NCI-H1436 (cell line): ENCODE measurements at places on chromosomes 3 and 15.

- no peak for DNase-seq
Measured at GRCh38 chr15:101625184-101625583, 27.0 kb downstream of the TM2D3 start.

- DNase-seq, result no peak
Measured at GRCh38 chr3:149657926-149658743, at the start of gene WWTR1. TSS of gene WWTR1 (minus strand) at chr3:149658025. CDS start at chr3:149657306, 719 bp downstream.

- DNase-seq, result no peak
Measured at GRCh38 chr3:23944007-23944783, 891 bp upstream of the NR1D2 start.

DNA sequence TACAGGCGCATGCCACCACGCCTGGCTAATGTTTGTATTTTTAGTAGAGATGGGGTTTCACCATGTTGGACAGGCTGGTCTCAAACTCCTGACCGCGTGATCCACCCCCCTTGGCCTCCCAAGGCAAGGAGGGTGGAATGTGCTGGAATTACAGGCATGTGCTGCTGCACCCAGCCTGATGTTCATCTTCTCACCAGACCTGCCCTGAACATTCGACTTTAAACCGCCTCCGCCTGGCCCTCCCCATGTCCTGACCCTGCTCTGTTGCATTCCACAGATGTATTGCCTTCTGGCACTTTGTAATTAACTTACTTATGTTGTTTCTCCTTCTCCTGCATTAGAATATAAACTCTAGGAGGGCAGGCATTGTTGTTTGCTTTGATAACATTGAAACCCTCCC, 102.1 kb downstream of the LINGO1 start:
- no peak for DNase-seq

- DNase-seq, result no peak
Measured at GRCh38 chr3:107061466-107061865, 315.8 kb upstream of the CCDC54 start.

DNA sequence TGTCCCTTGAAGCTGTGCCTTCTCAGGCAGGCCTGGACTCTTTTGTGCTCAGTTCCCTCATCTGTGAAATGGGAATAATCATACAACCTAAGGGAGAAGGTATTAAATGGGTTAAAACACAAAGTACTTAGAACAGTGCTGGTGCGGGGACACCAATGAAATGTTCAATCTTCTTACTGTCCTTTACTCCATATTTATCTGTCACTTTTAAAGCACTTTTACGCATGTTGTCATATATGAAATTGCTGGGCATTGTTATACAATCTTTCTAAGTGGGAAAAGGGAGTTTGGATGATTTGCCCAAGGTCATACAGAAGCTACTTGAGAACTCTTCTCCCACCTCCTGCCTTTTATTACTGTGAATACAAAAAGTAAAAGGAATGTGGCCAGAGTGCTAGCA, 87.8 kb upstream of the PSMD6 start:
- DNase-seq, result no peak

- DNase-seq, result peak; percentile 34
Measured at GRCh38 chr15:56249092-56249491, 5.4 kb upstream of the RFX7 start.

DNA sequence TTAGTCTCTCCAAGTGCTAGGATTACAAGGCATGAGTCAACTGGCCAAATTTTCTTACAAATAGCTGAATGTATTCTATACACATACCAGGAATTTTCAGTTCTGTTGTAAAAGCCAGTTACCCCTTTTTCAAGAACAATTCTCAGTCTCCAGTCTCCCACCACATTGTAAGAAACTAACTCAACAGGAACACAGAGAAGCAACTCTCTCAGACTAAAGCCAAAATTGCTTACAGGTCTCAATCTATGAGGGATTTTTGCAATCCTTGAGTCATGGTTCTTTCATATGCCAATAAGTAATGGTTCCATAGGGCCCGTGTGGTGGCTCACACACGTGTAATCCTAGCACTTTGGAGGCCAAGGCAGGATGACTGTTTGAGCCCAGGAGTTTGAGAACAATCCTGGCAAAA, 8.5 kb downstream of the IP6K2 start:
- no peak for DNase-seq

GRCh38 chr15:59521443-59521842, 83.5 kb downstream of the FAM81A start:
- no peak for DNase-seq

DNA sequence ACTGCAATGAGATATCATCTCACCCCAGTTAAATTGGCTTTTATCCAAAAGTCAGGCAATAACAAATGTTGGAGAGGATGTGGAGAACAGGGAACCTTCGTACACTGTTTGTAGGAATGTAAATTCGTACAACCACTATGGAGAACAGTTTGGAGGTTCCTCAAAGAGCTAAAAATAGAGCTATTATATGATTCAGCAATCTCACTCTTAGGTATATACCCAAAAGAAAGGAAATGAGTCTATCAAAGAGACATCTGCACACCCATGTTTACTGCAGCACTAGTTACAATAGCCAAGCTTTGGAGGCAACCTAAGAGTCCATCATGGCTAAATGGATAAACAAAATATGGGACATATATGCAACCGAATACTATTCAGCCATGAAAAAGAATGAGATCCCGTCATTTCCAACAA, 68.0 kb upstream of the HES1 start:
- DNase-seq, result no peak

DNA sequence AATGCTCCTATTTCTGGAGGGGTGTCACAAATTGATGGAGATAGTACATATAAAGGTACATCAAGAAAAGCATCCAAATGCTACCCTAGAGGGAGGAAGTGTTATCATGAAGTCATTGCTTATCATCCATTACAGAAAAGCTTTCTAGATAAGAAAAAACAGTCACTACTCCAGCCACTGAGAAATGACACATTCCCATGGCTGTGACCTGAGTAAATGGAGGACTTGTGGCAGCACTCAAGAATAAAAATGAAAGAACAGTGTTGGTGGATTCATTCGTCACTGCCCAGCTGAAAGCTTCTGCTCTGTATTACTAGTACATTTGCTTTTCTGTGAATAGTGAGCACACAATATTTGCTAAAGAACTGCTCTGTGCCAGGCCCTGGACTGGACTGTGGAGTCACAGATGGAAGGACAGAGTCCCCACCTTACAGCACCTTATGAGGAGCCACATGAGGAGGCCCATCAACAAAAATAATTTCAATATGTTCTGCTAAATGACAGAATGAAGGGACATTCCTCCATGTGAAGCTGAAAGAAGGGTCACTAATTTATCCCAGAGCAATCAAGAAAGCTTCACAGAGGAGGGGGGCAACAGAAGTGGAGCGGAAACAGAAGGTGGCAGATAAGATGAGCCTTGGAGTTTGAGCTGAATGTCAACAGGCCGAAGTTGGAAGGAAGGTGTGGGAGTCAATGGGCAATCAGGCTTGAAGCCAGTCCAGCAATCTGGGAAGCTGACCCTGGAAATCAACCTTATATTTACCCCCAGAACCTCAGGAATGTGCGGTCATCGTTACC, 343.5 kb upstream of the TRIM42 start:
- DNase-seq, result no peak

DNA sequence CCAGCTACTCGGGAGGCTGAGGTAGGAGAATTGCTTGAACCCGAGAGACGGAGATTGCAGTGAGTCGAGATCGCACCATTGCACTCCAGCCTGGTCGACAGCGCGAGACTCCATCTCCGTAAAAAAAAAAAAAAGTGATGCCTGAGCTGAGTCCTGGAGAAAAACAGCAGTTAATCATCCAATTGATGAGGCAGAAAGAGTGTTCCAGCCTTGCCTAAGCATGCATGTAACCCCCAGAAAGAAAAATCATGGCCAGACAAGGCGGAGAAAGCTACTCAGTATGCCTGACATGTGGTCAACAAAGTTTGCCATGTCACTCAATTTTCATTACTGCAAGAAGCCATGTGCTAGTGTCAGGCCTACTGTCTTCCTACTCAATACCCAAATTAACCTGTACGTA, 593.1 kb upstream of the MDFIC2 start:
- no peak for DNase-seq

DNA sequence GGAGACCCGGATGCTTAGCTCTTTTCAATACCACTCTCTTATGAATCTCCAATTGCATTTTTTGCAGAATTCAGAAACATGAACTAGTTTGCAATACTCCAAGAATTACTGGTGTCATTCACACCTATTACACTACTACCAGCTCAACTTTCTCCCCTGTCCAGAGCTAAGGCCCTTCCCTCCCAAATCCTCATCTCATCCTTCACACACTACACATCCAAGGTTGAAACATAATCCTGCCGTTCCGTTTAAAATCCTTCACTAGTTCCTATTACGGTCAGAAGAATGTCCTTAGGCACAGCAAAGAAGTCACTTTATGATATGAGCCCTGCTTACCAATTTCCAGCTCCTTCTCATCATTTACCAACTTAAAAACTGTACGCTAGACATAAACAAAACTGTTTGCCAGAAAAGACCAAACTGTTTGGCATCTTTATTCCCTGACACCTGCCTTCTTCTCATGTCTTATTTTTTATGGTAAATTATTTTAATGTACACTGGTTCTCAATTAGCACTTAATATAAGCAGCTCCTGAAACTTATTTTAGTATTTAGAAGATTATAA, 22.6 kb downstream of the TBL1XR1 start:
- no peak for DNase-seq
